CD4-positive, alpha-beta memory T cell (primary cell): ENCODE measurements at places on chromosomes 1 and 21. TPM values are rescaled to one million over a fixed set of nuclear protein-coding genes. Genes with fewer than 3 reads are reported as not detected.

- H3K4me3 ChIP-seq, result no peak overlapping the region
- no peaks in the 10 kb centered on the region for H3K27me3 ChIP-seq
- H3K4me1 ChIP-seq, result no peaks in the 10 kb centered on the region
Observed at GRCh38 chr1:155657463-155657862, 31.1 kb downstream of the YY1AP1 start.

DNA sequence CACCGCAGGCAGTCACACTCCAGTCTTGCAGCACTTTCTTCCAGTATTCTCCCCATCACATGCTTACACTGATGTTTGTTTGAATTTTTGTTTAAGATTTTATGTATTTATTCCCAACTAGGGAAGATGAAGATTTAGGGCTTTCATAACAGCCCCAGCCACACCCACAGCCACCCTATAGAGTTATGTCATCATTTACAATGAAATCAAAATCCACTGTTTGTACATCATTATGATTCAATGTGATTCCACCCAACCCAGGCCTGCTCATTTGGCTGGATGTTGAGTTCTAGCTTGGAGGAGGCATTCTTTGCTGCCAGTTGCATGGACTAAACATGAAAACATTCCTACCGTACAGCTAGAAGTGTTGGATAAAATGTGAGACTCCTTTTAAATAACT is 35.8 kb downstream of the RIPK4 start:
- no peaks in the 10 kb centered on the region for H3K4me1 ChIP-seq
- H3K4me3 ChIP-seq, result no peak overlapping the region
- no peak for DNase-seq
- no peak overlapping the region for H3K27ac ChIP-seq

- no peak overlapping the region for H3K27ac ChIP-seq
- H3K4me1 ChIP-seq, result no peaks in the 10 kb centered on the region
- no peak for DNase-seq
- H3K36me3 ChIP-seq, result no peaks in the 10 kb centered on the region
- H3K4me3 ChIP-seq, result no peak overlapping the region
Observed at GRCh38 chr1:222757646-222758268, 20.8 kb downstream of the FAM177B start.

DNA sequence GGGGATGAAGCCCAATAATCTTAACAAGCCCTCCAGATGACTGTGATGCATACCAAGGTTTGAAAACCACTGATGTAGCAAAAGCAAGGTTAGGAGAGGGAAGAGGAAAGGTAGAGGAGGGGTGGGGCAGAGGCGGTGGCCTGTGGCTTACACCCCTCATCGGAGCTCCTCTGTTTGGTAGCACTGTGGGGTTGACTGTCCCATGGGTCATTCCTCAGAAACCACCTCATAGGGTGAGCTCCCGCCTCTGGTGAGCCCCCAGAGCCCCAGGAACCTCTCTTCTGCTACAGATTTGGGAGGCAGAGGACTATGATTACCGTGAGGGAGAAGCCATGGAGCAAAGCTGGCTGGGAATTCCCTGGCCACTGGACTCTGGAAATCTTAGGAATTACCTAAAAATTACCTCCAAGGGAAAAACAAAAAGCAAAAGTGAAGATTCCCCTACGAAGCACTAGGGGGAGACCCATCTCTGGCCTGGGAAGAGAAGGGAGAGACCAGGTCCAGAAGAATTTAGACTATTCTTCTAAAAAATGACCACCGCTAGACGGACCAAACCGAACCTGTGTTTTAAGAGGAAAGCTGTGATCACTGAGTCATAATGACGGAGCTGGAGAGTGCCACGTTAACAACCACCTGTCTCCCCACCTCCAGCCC is 1.5 kb upstream of the RASSF5 start:
- no peak overlapping the region for H3K27ac ChIP-seq
- H3K36me3 ChIP-seq, result no peaks in the 10 kb centered on the region
- H3K4me1 ChIP-seq, result peaks cover 45% of the 10 kb centered on the region

GRCh38 chr1:221865808-221866207 is 123.9 kb upstream of the DUSP10 start:
- no peaks in the 10 kb centered on the region for H3K27me3 ChIP-seq
- no peaks in the 10 kb centered on the region for H3K4me1 ChIP-seq
- no peak for DNase-seq
- no peak overlapping the region for H3K4me3 ChIP-seq
- no peak overlapping the region for H3K27ac ChIP-seq

- DNase-seq, result no peak
- H3K27ac ChIP-seq, result no peak overlapping the region
- no peaks in the 10 kb centered on the region for H3K27me3 ChIP-seq
Observed at GRCh38 chr1:64608651-64609048, 136.2 kb upstream of the RAVER2 start.

- no peak overlapping the region for H3K27ac ChIP-seq
- no peak overlapping the region for H3K4me3 ChIP-seq
- no peak for DNase-seq
- H3K27me3 ChIP-seq, result no peaks in the 10 kb centered on the region
Observed at GRCh38 chr1:61925591-61926298, 183.5 kb downstream of the PATJ start.

GRCh38 chr1:157639800-157640199 is 41.9 kb upstream of the FCRL4 start:
- no peak for DNase-seq
- H3K36me3 ChIP-seq, result no peaks in the 10 kb centered on the region
- no peaks in the 10 kb centered on the region for H3K27me3 ChIP-seq
- no peak overlapping the region for H3K4me3 ChIP-seq
- no peak overlapping the region for H3K27ac ChIP-seq

GRCh38 chr1:146035048-146035423 is 13.5 kb upstream of the HJV start:
- H3K4me1 ChIP-seq, result peaks cover 25% of the 10 kb centered on the region
- H3K27ac ChIP-seq, result no peak overlapping the region
- H3K4me3 ChIP-seq, result no peak overlapping the region
- DNase-seq, result no peak
- no peaks in the 10 kb centered on the region for H3K27me3 ChIP-seq

DNA sequence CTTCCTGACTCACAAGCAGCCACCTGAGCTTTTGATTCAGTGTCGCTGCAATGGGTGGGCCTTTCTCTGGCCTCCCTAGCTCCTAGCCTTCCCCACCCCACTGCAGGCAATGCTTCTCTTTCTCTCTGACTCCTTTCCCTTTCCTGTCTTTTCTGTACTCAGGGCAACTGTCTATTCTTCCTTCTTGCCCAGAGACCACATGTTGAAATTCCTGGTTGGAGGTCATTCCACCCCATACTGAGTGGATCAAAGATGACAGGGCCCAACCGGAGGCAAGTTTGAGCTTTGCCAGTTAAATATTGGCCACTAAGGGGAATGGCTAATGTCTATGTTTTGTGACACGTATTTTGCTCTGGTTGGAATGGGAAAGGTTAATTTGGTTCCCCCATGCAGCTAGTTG is 65.2 kb upstream of the ARID1A start:
- H3K4me1 ChIP-seq, result no peaks in the 10 kb centered on the region
- H3K4me3 ChIP-seq, result no peak overlapping the region
- no peaks in the 10 kb centered on the region for H3K27me3 ChIP-seq
- no peak overlapping the region for H3K27ac ChIP-seq
- H3K36me3 ChIP-seq, result no peaks in the 10 kb centered on the region
- no peak for DNase-seq

DNA sequence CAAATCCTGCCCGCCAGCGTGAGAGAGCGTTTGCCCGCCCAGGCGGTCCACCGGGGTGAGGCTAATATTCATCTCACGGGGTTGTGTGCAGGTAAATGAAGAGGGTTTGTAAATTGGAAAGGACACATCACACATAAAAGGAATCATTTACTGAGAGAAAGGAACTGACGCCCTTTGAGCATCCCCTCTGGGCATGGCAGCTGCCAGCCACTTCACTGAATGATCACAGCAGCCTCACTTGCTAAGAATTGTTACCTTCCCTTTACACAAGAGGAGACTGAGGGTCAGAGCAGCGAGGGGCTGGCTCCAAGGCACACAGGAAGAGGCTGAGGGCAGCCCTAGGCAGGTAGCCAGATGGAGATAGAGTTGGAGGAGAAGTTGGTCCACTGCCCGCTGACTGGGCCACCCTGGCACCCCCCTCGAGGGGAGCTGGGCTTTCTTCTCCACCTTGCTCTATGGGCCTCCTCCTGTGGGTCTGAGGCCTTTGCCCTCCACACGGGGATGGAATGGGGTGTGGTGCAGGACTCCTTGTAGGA is 96.0 kb downstream of the FOXD2 start:
- peaks cover 18% of the 10 kb centered on the region for H3K27me3 ChIP-seq
- no peaks in the 10 kb centered on the region for H3K36me3 ChIP-seq
- H3K4me1 ChIP-seq, result no peaks in the 10 kb centered on the region
- no peak overlapping the region for H3K27ac ChIP-seq
- H3K4me3 ChIP-seq, result no peak overlapping the region

DNA sequence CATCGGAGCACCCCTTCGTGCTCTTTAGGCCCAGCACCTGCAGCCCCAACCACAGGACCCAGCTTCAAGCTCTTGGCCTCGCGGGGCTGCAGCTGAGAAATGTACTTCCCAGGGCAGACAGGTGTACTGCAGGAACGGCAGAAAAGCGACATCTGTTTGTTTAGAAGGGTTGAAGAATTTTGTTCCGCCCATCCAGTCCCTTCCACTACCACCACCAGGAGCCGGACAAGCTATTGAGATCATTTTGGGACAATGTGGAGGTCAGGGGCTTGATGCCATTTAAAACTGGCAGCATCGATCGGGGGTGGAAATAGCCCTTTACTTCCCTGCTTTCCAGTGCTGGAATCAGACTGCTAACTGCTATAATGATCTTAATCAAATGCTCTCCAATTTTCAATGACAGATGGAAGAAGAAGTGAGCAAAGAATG is 1.7 kb downstream of the SERTAD4 start:
- no peak for DNase-seq
- peaks cover 31% of the 10 kb centered on the region for H3K27me3 ChIP-seq
- no peak overlapping the region for H3K4me3 ChIP-seq

DNA sequence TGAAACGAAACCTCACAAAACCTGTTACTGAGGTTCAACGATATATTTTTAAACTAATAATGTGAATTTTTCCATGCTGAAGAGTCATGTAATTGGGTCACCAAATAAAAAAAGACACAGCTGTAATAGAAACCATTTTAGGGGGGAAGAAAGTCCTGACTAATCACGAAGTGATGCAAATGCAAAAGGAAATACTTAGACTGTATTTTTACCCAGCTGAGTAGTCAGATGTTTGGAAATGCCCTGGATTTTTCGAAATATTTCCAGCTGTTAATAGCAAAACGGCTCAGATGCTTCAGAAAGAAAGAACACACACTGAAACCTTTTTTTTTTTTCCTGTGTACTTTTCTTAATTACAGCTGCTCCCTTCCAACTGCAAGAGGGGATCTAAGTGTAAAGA is 210.3 kb downstream of the SETD4 start:
- DNase-seq, result no peak
- H3K36me3 ChIP-seq, result no peaks in the 10 kb centered on the region
- no peaks in the 10 kb centered on the region for H3K27me3 ChIP-seq
- H3K27ac ChIP-seq, result no peak overlapping the region

DNA sequence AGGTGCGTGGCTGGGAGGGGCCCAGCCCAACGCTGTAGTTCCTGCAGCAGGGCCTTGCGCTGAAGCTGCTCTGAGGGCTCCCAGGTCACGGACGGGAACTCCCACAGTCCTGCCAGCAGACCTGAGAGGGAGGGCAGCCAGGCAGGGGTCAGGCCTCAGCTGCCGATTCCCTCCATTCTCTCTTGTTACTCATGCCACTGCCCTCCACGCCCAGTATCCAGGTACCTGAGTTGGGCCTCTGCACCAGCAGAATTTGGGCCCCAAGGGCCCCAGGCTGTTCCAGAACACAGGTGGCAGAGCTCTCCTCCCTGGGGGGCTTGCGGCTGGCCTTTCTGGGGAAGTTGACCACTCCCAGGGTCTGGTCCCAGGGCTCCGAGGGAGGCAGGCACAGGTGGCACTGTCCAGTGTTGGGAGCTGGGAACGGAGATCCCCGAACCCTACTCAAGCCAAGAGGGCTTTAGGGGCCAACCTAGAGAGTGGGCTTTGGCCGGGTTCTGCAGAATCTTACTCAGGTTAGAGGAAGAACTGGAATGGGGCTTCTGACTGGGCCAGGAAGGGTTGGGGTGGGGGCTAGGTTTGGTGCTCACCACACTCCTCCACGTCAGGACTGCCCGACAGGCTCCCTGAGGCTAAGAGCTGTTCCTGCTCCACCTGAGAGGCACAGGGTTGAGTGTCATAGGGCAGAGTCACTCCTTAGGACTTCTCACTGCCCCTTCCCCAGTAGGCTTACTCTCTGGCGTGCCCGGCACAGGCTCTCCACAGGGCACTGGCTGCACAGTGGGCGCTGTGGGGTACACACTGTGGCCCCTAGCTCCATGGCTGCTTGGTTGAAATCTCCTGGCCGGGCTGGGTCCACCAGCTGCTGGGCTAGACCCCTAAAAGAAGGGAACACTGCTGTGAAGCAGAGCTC is 5.0 kb downstream of the HPDL start:
- peaks cover 16% of the 10 kb centered on the region for H3K36me3 ChIP-seq
- no peak for DNase-seq
- H3K4me3 ChIP-seq, result no peak overlapping the region
- H3K4me1 ChIP-seq, result peaks cover 13% of the 10 kb centered on the region
- H3K27me3 ChIP-seq, result no peaks in the 10 kb centered on the region

DNA sequence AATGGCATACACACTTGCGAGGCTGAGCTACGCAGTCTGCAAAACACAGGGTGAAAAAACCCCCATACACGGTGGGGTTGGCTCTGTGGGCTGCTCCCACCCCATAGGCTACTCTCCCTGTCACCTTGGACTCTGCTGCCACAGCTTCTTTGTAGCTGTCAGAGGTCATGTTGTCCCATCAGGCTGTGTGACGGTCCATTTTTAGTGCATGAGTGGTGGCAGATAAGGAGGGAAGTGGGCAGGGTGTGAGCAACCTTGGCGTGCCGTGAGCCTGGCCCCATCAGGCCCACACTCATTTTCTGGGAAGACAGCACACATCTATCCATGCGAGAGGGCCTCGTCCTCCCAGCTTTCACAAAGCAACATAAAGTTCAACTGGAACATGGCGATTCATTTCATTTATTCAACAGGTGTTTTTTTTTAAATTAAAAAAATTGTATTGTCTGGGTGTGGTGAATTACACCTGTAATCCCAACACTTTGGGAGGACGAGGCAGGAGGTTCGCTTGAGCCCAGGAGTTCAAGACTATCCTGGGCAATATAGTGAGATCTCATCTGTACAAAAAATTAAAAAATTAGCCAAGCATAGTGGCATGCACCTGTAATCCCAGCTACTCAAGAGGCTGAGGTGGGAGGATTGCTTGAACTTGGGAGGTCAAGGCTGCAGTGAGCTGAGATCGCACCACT is 9.5 kb downstream of the GPR137B start:
- H3K4me3 ChIP-seq, result no peak overlapping the region
- H3K36me3 ChIP-seq, result no peaks in the 10 kb centered on the region
- H3K27me3 ChIP-seq, result no peaks in the 10 kb centered on the region
- DNase-seq, result no peak

Gene SELP
- 1.4 TPM for polyA plus RNA-seq

Gene DISC1
- 4.5 TPM for polyA plus RNA-seq

Gene GPR52
- polyA plus RNA-seq, result not detected

Gene BRDT
- not detected for polyA plus RNA-seq

Gene TBX19
- polyA plus RNA-seq, result 2.5 TPM
